ENCODE measurements at places on chromosomes 4 and X.

- DNase-seq: no peak
These were observed 87.2 kb downstream of the MAOA start for GRCh38 chrX:43743100-43743822.

DNA sequence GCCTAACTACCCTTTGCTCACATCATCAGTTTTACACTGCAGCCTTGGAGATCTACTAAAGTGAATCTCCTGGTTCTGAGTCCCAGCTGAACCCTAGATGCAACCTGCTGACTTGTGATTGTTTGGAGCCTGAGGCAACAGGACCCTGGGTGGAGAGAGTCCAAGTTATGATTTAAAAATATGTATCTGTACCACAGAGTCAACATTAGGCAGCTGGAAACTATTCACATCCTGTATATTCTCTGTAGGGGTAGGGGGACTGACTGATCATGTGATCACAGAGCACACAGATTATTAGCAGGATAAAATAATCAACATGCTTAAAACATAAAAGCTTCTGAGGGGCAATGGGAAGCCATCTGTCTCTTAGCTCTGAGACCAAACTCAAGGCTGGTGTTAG is 52.1 kb downstream of the CT47B1 start:
- DNase-seq: no peak

- DNase-seq: no peak
These were observed 5.0 kb downstream of the PLP2 start for GRCh38 chrX:49176421-49177326.

DNA sequence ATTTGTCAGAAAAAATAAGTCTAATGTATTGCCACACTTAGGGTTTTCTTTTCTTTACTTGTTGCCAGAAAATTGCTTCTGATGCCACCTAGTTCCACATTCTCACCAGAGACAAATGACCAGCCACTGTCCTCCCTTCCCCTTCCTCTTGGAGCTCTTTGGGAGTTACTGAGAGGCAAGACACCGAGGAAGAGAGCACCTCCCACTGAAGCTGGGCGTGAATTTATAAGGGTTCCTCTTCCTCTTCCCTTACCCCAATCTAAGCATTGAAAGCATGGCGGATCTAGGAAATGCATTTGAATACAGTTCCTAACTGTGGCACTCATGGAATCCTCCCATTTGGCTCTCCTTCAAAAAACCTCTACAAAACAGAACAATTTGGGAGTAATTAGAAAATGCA is 30.0 kb downstream of the ANXA3 start:
- DNase-seq: no peak

DNA sequence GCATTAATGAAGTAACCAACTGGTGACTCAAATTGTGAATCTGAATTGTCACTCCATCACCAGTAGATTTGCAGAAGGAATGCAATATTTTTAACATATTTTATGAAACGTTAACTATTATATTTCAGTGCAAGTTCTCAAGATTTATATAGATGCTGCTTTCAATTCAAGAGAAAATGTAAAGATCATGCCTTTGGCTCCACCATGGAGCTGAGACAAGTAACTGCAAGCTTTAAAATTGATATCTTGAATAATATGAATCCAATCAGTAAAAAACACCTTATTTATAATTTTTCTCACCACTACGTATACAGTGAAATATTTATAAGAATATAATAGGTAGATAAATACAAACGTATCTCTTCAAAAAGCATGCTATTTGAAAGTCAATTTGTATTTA is 27.8 kb upstream of the GALNTL6 start:
- no peak for DNase-seq

DNA sequence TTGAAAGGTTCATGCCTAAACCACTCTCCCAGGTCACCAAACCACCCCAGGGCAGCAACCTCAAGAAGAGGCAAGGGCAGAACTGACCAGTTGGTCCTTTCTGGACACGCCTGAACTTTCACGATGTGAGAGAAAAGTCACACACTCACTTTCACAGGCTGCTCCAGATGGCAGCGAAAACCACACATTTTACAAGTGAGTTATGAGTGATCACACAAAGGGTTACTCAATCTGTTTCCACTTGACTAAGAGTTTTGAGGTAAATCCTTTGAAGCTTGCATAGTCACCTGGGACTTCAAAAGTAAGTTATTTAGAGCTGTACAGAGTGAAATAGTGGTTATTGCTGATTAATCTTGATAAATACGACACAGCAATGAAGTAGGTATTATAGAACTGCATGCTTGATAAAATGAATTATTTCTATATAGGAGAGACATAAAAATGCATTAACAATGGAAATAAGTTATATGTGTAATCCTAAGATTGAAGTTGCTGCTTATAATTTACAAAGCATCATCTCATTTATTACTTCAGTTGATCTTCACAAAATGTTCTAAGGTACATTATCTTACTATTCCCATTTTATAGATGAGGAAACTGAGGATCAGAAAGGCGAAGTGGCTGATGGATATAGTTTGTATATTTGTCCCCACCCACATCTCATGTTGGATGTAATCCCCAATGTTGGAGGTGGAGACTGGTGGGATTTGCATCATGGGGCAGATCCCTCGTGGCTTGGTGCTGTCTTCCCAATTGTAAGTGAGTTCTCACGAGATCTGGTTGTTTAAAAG is 103.0 kb upstream of the KLF3 start:
- no peak for DNase-seq

GRCh38 chr4:71221510-71222466 is 117.0 kb upstream of the SLC4A4 start:
- DNase-seq: no peak

DNA sequence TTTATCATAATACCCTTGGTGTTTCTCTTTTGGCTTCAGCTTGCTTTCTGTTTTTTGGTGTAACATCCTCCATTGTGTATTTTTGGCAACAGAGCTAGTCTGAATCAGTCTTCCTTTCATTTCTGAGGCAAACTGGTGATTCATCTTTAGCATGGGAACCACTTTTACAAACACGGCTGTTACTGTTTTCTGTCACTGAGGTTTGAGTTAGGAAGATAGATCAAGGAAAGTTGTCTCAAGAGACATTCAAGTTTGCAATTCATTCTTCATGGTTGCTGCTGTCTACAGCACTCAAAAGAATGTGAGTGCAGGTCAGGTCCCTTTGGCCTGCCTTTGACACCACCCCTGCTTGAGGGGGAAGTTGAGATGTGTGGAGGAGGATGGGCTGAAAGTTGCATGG is 36.3 kb downstream of the IL21 start:
- peak; percentile 25 for DNase-seq

DNA sequence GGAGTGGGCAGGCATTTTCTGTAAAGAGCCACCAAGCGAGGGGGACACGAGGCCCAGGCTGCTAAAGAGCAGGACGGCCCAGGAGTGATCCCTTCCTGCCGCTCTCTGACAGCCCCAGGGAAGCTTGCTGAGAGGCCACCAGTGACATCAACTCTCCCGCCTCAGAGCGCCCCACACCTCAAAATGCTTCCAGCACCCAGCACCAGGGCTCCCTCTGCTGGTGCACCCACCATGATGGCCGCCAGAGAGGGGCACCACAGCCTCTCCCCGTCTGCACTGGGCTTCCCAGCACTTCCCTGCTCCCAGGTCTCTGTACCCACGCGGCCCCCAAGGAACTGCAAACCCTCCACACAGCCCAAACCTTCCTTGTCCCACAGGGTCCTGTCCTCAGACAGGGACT is 40.4 kb downstream of the GAK start:
- no peak for DNase-seq

DNA sequence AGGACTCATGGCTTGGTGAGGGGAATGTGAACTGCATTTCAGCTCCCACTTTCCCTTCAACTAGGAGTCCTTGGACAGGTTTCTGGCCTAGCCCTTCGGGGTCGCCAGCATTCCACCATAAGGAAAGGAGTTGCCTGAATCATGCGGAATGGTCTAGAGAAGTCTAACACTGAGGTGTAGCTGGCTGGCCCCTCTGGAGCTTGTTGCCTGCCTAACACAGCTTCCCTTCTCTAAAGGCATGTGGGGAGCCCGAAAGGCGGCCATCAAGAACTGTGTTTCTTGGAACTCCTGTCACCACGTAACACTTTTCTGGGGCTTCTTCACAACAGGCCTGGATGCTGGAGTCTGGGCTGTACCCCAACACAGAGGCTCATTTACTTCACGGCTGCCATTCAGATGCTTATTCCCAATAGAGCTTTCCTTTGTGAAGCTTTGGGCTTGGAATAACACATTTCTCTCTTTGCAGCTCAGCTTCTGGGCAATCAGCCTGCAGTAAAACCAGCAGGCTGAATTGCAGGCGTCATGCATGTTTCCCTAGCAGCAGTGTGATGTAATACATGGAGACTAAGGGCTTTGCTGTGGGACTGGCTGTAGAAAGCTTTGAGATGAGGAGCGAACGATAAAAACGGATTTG is 5.4 kb downstream of the GABRQ start:
- DNase-seq: no peak

DNA sequence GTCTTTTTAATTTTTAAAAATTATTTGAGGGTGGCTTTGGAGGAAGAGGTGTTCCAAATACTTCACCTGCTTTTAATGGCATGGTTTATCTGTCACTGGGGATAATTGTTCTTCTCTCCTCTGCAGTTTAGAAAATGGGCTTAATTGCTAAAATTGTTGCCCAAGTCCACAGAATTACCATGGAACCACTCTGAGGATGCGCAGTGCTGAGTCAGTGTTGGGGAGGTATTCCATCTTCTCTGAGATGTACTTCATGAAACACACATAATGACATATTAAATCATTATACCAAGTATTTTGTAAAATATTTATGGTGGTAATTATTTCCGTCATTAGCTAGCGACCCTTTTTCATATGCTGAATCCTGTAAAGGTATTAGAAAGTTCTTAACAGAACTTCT is 8.0 kb downstream of the ASB5 start:
- no peak for DNase-seq

GRCh38 chr4:526971-527460 is 28.0 kb downstream of the PIGG start:
- no peak for DNase-seq

DNA sequence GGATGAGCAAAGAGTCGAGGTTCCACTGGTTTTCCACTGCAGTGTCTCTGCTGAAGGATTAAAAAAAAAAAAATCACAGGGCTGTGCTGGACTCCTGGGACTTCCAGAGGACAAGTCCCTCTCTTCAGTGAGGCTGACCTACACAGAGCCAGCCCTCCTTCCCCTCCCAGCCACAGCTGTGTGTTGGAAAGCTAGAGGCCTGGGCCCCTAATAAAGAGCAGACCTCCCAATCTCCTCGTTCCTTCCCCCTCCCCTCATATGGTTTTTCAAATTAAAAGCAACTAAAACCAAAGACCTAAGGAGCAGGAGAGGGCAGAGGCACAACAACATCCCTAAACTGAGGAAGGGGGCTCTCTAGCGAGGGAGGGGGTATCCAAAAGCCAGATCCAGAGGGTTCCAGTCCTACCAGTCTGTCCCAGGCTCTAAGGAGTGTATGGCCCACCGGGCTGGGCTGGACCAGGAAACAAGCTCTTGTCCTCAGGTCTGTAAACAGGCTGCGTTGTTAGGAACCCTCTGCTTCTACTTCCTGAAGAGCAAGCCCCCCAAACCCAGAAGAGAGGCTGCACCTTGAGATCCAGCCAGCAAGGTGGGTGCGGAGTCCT is 4.0 kb upstream of the PDGFRA start:
- no peak for DNase-seq

DNA sequence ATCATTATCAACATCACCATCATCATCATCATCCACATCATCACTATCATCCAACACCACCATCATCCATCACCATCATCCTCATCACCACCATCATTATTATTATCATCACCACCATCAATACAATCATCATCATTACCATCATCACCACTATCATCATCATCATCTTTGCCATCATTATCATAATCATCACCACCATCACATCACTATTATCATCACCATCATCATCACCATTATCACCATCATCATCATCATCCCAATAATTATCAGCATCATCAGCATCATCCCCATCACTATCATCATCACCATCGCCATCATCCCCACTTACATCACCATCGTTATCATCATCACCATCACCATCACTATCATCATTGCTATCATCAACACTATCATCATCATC is 1021.9 kb upstream of the PRKX start:
- DNase-seq: no peak

GRCh38 chr4:36854554-36854953 is 390.0 kb upstream of the NWD2 start:
- DNase-seq: no peak

- no peak for DNase-seq
These were observed 20.7 kb upstream of the SLC25A6 start for GRCh38 chrX:1412551-1413161.

GRCh38 chr4:112377594-112378242 is 80.5 kb downstream of the ALPK1 start:
- no peak for DNase-seq

DNA sequence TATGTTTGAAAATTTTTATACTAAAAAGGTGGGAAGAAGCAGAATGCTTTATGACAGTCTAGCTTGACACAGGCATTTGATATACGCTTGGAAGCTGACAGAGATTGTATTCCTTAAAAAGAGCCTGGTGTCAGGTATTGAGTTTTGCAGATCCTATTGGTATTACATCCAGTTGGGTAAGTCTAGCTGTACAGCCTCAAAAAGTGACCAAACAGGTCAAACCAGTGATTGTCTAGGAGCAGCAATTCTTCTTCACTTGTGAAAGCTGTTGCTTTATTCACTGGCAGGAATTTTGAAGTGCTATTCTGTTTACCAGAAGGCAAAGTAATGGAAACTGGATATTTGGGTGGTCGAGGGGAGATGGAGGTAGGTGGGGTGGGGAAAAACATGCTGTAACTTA is 77.5 kb downstream of the UCHL1 start:
- DNase-seq: no peak

DNA sequence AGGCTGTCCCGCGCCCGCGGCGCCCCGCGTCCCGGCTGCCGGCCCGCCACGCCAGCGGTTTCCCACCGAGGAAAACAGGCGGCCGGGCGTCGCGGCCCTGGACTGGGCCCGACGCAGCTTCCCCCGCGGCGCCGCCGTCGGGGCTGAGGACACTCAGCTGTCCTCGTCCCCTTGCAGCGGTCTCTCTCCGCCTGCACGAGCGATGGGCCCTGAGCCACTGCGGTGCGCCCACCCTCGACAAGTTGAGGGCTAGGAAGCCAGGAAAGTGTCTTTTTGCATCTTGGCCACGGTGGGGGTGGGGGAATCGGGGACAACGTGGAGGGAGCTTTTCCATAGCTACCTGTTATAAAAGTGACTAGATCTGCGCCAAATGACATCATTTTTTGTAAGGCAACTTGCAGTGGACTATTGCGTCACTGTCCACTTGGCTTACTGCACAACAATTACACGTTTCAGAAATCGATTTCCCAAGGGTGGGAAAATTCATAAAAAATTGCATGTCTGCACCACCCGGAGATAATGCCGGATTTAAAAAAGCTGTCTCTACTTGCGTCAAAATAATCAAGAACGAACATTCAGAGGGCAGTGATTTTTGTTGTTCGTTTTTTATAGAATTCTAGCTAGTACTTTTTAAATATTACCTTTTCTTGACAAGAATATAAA is 1.1 kb downstream of the KLHL15 start:
- DNase-seq: no peak

DNA sequence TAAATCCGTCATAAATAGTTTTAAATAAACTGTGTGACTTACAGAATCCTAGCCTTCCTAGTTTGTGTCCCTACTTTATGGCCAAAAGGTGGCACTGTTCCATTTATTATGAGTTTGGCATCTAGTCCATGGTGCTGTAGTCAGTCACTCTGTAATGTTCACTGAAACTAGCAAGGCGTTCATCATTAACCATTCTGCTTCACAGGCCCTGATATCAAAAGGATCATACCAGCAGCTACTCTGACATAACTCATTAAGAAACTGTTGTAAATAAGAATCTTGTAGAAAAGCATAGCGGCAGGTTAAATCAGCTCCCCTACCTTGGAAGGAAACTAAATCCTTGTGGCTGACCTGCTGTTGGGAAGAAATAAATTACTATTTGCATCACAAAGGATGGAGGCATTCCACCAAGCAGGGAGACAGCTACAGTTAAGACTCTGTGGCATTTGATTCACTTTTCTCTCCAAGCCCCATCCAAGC is 919.6 kb upstream of the DIAPH2 start:
- peak; percentile 5 for DNase-seq
